Esophagus muscularis mucosa (tissue), 4 donors: ENCODE measurements at places on chromosomes 16 and 17. TPM values are rescaled to one million over a fixed set of nuclear protein-coding genes. Genes with fewer than 3 reads are reported as not detected.

HSD11B2 gene
- total RNA-seq: 2.2 TPM

CACNG5 gene
- total RNA-seq: not detected

LGALS9C gene
- total RNA-seq: 0.42 TPM

GRCh38 chr16:79769270-79769927, 168.9 kb upstream of the MAF start:
- no peaks in the 10 kb centered on the region for H3K36me3 ChIP-seq
- DNase-seq: no peak
- no peaks in the 10 kb centered on the region for H3K27me3 ChIP-seq
- peak overlapping the region; percentile 71 for H3K27ac ChIP-seq
- peaks cover 42% of the 10 kb centered on the region for H3K4me1 ChIP-seq

DNA sequence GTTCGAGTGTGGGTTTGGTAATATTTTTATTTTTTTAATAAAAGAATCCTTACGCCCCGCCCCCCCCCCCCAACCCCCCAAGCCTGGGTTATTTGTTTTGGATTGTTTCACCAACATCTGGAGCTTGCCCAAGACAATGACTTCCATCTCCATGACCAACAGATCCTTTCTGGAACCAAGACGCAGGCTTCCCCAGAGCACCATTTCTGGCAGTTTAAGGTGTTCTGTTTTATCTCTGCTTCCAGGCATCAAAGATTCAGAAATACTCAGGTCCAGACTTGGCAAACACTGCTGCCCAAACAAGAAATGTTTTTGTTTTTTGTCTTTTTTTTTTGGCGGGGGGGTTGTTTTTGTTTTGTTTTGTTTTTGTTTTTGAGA, 56.1 kb downstream of the PLXDC1 start:
- H3K4me3 ChIP-seq: no peak overlapping the region
- H3K27ac ChIP-seq: no peak overlapping the region
- H3K27me3 ChIP-seq: peaks cover 5% of the 10 kb centered on the region
- H3K4me1 ChIP-seq: peaks cover 40% of the 10 kb centered on the region

GRCh38 chr17:50027172-50027880, 28.6 kb upstream of the ITGA3 start:
- peak overlapping the region; percentile 12 for H3K27ac ChIP-seq
- DNase-seq: no peak
- peak overlapping the region; percentile 49 for H3K4me3 ChIP-seq
- H3K36me3 ChIP-seq: no peaks in the 10 kb centered on the region
- no peaks in the 10 kb centered on the region for H3K27me3 ChIP-seq

- peaks cover 45% of the 10 kb centered on the region for H3K4me1 ChIP-seq
- H3K36me3 ChIP-seq: peaks cover 14% of the 10 kb centered on the region
- no peak overlapping the region for H3K4me3 ChIP-seq
- peak overlapping the region; percentile 79 for H3K27ac ChIP-seq
- no peaks in the 10 kb centered on the region for H3K27me3 ChIP-seq
Measured at GRCh38 chr17:6507535-6507934, 48.8 kb downstream of the PITPNM3 start.

- H3K36me3 ChIP-seq: no peaks in the 10 kb centered on the region
- no peaks in the 10 kb centered on the region for H3K27me3 ChIP-seq
- no peak for DNase-seq
- no peak overlapping the region for H3K4me3 ChIP-seq
- H3K27ac ChIP-seq: peak overlapping the region; percentile 92
Measured at GRCh38 chr16:1180549-1181403, 27.9 kb downstream of the CACNA1H start.

GRCh38 chr16:65339062-65339461, 217.2 kb upstream of the CDH11 start:
- no peaks in the 10 kb centered on the region for H3K36me3 ChIP-seq
- DNase-seq: no peak
- no peaks in the 10 kb centered on the region for H3K27me3 ChIP-seq
